ENCODE measurements at places on chromosomes 7 and 10.

GRCh38 chr7:11636274-11636673 lies 195.7 kb downstream of the THSD7A start:
- no peak for DNase-seq

DNA sequence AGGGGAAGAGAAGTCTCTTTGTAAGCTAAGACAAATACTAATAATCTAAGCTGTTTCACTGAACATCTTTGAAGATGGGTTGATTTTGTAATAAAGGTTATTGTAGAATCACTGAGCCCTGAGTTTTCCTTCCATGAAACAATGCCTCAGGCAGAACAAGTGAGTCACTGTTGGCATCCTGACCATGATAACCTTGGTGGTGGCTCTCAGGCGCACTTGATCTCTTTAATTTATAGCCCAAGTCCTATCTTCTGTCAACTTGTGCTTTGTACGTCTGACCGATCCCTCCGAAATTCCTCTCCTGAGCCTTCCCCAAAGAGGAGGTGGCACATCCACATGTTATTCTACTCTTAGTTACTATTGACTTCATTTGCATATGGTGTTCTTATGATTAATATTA lies 812.9 kb downstream of the REEP3 start:
- DNase-seq: no peak

- no peak for DNase-seq
Measured at GRCh38 chr10:48526011-48526821, 78.7 kb downstream of the ARHGAP22 start.

DNA sequence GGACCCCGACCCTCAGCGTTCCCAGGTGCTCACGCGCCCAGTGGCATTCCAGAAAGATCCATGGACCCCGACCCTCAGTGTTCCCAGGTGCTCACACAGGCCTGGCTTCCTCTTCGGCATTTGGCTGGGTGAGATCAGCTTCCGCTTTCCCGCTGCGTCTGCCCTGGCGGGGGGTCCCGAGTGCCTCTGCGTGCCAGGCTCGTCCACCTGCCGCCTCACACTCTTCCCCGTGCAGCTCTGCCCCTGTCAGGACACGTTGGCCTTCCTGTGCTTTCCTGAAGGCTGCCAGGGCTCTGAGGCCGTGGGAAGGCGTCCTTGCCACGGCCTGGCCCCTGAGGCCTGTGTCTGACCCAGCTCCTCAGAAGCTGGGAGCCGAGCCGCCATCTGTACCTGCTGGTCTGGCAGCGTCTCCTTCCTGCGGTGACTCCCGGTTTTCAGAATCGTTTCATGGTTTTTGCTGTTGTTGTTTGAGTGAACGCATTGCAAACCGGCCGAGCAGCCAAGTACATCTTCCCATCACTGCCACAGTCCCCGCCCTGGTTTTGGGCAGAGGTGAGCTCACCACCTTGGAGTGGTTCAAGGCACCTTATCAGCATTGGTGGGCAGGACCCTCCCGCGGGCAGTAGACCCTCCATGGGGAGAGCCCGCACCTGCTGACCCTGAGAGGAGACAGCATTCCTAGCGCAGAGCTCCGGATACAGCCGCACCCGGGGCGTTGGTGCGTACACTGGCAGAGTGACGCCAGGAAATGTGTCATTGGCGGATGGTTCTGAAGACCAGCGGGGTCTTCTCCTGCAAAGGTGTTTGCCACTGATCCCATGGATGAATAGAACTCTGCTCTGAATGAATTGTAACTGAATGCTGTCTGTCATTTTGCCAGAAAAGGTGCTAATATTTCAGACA lies 17.4 kb downstream of the NKX6-2 start:
- DNase-seq: no peak

DNA sequence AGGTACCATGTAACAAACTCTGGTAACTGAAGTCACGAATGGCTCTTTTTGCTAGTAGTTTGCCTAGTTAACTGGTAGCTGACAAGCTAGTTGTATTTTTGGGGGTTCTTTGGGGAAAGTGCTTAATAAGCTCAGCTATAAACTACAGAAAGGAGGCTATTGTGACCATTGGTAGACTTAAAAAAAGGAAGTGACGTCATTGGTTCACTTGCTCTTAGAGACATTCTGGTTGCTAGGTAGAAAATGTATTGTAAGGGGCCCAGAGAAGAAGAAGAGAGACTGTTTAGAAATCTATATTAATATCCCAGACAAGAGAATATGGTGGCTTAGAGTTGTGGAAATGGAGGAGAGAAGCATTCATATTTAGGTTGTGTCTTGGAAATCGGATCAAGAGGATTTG lies 103.0 kb downstream of the NXPH1 start:
- no peak for DNase-seq

GRCh38 chr10:70068925-70069324 lies 16.3 kb downstream of the MACROH2A2 start:
- no peak for DNase-seq
